ENCODE measurements at places on chromosomes 2 and 18. TPM values are rescaled to one million over a fixed set of nuclear protein-coding genes. Genes with fewer than 3 reads are reported as not detected.

The RAMP1 gene
- 11.0 TPM for total RNA-seq

The CNDP2 gene
- 66.8 TPM for total RNA-seq

The CENPO gene
- 35.8 TPM for total RNA-seq

The LOXL3 gene
- total RNA-seq = 3.5 TPM

The EVA1A gene
- total RNA-seq = 37.6 TPM

The SLC9A2 gene
- total RNA-seq = not detected

The SERPINB12 gene
- not detected for total RNA-seq

The C2orf66 gene
- under 0.01 TPM for total RNA-seq

The UNC80 gene
- total RNA-seq = 0.77 TPM

The CENPA gene
- total RNA-seq = 6.9 TPM

The GALR1 gene
- not detected for total RNA-seq

The LRP1B gene
- total RNA-seq = not detected

The EHD3 gene
- 15.3 TPM for total RNA-seq

All from melanocyte of skin (primary cell).